Natural killer cell (primary cell): ENCODE measurements at places on chromosomes 5 and 9. TPM values are rescaled to one million over a fixed set of nuclear protein-coding genes. Genes with fewer than 3 reads are reported as not detected.

The HCN1 gene
- not detected for total RNA-seq

DNA sequence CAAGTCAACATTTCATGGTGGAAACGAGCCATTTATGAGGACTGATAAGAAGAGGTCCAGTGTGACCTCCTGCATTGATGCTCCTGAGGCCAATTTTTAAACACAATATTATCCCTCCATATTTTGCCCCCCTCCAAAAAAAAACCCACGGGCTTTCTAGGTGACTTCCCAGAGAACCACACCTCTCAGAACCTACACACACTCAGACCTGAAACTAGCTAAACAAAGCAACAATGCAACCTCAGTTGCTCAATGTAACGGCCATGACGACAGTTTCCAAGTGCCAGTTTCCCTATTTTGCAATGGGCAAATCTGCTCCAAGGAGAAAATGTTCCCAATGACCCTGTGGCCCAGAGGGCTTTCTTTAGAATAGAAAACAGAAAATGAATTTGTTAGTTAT is 3.5 kb downstream of the NRG2 start:
- DNase-seq = no peak

The ADCY2 gene
- total RNA-seq = not detected

DNA sequence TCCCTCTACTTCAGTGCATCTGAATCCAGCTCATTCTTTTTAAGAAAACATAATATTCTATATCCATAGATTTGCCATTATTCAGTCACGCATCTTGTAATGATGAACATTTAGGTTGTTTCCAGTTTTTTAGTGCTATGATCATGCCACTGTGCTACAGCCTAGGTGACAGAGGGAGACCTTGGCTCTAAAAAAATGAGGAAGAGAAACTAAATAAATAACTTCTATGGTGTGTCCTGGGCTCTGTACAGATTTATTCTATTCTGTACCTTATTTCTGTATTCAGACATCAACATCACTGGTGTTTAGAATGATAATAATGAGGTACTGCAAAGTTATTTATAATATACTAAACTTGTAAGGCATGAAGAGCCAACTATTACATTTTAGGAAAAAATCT is 45.9 kb downstream of the PDE8B start:
- no peak for DNase-seq

The CENPP gene
- total RNA-seq = 14.5 TPM
